Omental fat pad (tissue), 4 donors: ENCODE measurements at places on chromosomes 16 and 17.
A peak's percentile ranks its signal among the peaks of the same experiment; 100 is the strongest.

GRCh38 chr16:4588386-4588785 lies 26.3 kb downstream of the UBALD1 start:
- no peak for DNase-seq

DNA sequence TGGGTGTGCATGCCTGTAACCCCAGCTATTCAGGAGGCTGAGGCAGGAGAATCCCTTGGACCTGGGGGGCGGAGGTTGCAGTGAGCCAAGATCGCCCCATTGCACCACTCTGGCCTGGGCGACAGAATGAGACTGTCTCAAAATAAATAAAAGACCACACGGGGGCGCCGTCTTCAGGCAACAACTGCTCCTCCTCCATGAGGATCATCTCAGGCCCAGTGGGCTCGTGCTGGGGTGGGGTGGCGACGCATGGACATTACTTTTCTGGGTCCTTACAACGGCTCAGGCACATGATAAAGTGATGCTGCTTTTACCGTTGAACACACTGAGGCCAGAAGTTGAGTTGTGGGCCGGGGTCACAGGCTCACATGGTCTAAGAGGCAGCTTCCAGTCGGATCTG lies 56.2 kb downstream of the PRMT7 start:
- peak; percentile 48 for DNase-seq

GRCh38 chr17:59355702-59356325 lies 24.4 kb downstream of the YPEL2 start:
- no peak for DNase-seq

GRCh38 chr16:88651989-88652761 lies 1.3 kb upstream of the CYBA start:
- DNase-seq: no peak

- DNase-seq: no peak
Observed at GRCh38 chr16:68444056-68444657, 4.2 kb downstream of the SMPD3 start.
